Hematopoietic multipotent progenitor cell (in vitro differentiated cells): ENCODE measurements at places on chromosomes 3 and 15.

DNA sequence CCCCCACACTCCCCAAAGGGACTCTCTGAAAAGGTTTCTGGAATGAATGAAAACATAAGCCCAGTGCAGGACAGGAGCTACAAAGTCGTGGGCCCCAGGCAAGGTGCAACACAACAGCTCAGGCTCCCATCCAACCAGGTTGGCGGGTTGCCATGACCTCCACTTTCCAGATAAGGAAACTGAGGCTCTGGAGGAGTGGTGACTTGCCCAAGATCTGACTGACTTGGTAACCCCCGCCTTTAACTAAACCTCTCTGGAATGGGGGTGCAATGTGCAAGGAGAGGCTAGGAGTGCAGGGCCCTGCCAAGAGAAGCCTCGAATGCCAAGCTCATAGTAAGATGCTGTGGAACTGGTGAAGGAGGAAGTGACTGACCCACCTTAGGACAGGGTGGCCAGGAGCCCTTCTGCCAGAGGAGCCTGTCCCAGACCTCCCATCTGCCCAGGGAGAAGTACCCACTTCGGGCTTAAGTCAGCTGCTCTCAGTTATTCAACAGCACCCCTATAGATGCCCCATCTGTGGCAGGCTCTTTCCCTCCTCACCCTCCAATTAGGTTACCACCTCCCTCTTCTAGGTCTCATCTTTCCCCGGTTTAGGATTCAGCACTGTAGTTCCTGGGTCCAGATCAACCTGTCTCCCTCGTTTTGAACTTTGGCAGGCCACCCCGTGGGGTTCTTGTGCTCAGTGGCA, 553 bp upstream of the TNNC1 start:
- no peak for DNase-seq

DNA sequence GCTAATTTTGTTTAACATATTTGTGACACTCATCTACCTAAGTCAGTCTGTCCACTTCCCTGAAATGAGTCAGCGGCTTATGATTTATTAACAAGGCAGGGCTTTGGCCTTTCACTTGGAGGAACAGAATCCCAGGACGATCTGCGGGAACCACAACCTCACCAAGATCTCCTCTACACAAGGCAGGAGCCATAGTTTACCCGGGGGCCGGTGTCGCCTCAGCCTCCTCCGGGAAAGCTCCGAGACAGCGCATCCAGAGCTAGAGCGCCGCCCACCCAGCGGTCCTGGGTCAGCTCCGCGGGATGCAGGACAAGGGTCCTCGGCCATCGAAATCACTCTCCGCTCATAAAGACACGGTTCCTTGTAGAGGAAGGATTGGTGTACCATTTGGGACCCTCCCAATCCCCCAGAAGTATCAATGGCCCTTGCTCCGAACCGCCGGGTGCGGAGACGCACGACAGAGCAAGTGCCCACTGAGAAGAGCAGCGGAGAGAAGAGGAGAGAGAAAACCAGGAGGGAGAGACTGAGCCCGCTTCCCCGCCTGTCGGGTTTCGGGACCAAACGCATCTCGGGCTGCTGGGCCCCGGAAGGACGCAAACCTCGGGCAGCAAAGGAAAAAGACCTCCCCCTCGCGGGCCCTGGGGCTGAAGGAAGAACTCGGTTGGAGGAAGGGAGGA, 13.1 kb upstream of the ALCAM start:
- DNase-seq = peak; percentile 17

GRCh38 chr3:150521463-150521862, 24.8 kb downstream of the SERP1 start:
- DNase-seq = no peak

DNA sequence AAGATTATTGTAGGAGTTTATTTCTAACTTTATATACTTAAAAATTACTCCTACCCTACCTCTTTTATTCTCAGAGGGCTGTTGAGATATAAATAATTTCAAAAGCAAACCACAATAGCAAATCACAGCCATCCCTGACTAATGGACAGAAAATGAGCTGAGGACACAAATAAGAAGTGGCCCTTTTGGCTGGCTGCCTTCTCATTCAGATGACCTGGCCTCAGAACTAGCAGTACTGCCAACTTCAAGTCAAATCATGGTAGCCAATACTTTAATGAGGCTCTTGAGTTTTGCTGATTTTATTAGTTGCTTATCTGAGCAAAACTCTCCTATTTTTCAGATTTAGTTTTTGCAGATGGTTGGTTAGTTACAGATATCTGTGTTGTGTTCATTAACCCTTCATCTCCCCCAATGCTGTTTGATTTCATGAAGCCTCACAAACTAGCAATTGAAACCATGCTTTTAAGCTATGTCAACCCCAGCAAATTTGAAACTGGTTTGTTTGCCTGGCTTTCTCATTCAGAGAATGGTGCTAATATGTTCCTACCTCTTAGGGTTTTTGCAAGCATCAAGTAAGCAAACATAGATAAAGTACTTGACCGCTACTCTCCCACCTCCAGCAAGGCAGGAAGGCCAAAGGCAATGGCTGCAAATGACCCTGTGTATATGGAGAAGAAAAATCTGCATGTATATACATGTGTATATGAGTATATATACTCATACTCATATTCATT, 73.4 kb upstream of the HACD2 start:
- no peak for DNase-seq

DNA sequence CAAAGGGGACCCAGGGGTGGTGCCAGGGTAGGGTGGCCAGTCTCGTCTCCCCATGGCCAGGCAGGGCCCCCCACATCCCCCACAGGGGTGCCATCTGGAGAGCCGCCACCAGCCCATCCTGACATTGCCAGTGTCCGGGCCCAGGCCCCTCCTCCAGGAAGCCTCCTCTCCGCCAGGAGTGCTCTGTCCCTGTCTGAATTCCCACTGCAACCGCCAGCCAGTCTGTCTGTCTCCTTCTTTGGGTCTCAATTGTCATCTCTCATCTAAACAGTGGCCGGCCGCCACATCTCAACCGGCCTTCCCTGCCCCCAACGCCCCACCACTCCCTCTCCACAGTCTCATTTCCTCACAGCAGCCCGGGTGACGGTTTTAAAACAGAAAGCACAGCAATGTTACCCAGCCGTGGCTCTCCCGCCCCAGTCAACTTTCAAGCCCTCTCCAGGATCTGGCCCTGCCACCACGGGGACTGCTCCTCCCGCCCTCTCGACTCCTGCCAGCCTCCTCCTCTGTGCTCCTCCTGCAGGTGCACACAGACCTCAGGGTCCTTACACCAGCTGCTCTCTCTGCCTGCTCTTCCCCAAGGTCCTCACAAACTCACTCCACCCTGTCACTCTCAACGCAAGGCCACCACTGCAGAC, 57.0 kb downstream of the IQSEC1 start:
- DNase-seq = peak; percentile 68

DNA sequence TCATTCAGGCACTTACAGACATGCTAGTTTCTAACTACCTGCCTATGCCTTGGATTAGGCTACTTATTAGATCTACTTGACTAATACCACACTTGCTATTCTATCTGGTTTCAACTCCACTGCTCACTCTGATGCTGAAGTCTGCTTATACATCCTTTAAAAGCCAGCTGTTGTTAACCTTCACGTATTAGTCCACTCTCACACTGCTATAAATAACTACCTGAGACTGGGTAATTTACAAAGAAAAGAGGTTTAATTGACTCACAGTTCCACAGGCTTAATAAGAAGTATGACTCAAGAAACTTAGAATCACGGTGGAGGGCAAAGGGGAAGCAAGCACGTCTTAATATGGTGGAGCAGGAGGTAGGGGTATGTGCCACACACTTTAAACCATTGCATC, 47.7 kb upstream of the ANKRD28 start:
- DNase-seq = no peak

- DNase-seq = no peak
Observed at GRCh38 chr3:59131016-59131766, 81.4 kb upstream of the CFAP20DC start.

- no peak for DNase-seq
Observed at GRCh38 chr3:74624301-74624700, 9.8 kb upstream of the CNTN3 start.

DNA sequence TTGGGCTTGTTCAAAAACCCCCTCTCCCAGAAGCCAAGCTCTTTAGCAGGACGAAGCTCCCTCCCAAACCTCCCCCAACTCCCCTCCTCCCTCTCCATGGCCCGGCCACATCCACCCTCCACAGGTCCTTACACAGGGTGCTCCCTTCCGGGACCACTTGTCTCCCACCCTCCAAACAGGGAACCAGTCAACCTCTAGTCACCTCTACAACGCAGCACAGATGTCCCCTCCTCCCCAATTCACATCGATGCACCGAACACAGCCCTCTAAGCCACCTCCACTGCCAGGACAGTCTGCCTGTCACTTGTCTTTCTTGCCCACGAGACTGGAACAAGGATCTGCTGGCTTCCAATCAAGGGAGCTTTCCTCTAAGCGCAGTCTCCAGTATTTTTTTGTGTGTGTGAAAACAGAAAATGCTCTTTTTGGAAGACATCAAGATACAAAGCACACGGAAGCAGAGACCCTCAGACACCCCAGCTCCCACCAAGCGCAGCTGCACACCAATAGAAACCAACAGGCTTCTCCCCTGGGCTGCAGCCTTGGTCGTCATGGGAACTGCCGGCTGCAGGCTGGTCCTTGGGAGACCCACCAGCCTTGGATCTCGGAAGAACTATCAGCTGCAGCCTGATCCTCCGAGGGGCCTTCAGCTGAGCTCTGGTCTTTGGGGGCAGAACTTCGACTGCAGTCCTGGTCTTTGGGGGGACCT, 26.5 kb downstream of the IQSEC1 start:
- no peak for DNase-seq

GRCh38 chr3:94928921-94929320, 866.1 kb downstream of the NSUN3 start:
- no peak for DNase-seq

DNA sequence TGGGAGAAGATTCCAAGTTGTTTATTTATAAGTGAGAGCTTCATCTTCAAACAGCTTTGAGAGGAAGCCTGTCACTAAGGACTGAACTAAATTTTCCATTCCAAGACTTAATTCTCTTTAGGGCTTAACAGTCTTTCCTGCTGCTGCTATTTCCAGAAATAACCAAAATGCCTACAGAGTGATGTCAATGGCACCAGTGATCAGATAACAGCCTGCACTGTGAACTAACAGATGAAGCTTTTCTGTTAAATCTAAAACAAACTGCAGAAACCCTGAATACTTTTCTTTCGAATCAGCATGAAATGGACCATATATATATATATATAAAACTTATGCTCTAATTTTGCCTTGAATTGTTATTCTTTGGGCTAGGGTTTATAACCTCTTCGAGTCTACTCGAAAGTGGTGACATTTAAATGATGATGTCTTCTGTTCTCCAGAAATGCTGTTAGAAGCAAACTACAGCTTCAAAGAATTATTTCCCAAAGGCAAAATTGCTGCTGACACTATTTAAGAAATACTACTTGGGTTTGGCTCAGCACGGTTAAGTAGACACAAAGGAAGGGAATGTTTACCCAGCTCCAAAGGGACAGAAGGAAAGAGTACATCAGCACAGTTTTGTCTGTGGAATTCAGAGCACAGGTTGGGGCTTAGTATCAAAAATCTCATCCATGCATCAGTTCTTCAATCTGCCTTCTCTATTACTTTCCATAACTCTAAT, 238.5 kb upstream of the LRRN1 start:
- DNase-seq = no peak

DNA sequence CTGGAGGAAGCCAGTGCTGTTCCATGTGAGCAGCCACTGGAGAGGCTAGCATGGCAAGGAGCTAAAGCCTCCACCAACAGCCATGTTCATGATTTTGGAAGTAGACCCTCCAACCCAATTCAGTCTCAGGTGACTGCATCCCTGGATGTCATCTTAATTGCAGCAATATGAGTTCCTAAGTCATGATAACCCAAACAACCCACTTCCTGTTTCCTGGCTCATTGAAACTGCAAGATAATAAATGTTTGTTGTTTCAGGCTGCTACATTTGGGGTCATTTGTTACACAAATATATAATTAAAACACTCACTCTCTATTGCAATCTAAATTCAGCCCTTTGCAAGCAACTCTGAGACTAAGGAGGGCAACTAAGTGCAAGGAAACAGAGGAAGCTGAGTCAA, 62.4 kb upstream of the SLC24A5 start:
- no peak for DNase-seq

DNA sequence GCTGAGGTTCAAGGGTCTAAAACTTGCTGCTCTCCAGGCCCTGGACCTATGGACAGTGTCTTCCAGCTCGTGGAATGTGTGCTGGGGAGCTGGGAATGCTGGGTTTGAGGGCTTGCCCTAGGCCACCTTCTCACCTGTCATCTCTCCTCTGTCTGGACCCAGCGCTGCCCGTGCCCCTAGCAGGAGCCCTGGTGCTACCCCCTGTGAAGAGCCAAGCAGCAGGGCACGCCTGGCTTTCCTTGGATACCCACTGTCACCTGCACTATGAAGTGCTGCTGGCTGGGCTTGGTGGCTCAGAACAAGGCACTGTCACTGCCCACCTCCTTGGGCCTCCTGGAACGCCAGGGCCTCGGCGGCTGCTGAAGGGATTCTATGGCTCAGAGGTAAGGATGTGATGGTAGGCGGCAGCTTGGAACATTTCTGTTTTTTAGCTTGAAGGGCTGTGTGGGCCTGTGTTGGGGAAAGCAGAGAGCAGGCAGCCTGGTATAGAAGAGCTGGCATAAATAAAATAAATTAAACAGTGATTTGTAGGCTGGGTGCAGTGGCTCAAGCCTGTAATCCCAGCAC, 5.1 kb downstream of the CHRD start:
- DNase-seq = no peak

GRCh38 chr3:35241236-35241635, 398.1 kb upstream of the ARPP21 start:
- no peak for DNase-seq

GRCh38 chr3:140763532-140763931, 85.7 kb downstream of the TRIM42 start:
- DNase-seq = no peak

DNA sequence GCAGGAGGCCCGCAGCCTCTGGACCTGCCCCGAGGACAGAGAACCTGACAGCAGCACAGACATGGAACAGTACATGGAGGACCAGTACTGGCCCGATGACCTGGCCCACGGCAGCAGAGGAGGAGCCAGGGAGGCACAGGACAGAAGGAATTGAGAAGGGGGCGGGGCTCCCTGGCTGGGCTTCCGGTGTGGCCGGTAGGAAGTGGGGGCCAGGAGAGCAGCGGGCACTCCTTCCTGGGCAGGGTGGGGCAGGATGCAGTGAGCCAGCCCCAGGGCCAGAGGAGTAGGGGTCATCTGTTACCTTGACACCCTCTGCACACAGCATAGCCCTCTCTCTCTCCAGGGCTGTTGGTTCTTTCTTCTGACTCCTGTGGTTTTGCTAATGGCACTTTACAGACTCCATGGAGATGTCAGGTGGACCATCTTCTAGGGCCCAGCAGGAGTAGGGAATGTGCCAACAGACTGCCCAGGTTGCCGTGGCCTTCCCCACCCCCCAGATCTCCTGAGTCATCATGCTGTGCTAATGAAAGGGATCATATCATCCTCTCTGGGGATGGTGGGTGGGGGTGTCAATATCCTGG, 8.6 kb upstream of the ISG20 start:
- DNase-seq = no peak

DNA sequence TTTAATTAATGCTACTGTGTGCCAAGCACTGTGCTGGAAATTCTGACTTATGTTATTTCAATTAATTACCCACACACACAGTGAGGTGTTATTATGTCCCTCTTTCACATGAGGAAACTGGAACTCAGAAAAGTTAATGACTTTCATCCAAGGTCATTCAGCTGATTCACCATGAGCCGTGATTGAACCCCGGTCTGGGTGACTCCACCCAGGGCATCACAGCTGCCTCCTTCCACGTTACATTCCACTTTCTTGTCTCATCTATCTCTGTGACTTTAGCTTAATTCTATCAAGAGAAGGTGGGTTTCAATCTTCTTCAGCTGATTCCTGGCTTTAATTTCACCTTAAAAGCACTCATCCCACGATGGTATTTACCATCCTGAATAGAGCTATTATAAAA, 16.3 kb downstream of the SRGAP3 start:
- no peak for DNase-seq
